COLO829 (cell line): ENCODE measurements at places on chromosomes 3 and 15.

- no peak for DNase-seq
Measured at GRCh38 chr3:52175416-52176179, 21.4 kb upstream of the POC1A start.

GRCh38 chr15:35956056-35956455 lies 410.1 kb upstream of the DPH6 start:
- no peak for DNase-seq

DNA sequence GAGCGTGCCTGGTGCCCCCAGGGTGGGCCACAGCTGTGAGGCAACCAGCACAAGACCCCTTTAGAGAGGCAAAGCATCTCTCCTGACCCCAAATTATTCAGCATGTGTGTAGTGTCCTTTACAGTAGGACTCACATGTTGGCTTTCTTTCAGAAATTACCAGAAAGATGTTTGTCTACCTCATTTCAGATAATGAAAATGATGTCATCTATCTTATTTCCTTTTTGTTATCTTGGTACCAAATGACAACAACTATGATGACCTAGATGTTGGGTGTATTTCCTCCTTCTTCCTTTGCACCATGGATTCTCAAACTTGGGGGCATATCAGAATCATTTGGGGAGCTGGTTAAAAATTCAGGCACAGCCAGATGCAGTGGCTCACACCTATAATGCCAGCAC lies 50.5 kb downstream of the DAPK2 start:
- DNase-seq, result no peak

DNA sequence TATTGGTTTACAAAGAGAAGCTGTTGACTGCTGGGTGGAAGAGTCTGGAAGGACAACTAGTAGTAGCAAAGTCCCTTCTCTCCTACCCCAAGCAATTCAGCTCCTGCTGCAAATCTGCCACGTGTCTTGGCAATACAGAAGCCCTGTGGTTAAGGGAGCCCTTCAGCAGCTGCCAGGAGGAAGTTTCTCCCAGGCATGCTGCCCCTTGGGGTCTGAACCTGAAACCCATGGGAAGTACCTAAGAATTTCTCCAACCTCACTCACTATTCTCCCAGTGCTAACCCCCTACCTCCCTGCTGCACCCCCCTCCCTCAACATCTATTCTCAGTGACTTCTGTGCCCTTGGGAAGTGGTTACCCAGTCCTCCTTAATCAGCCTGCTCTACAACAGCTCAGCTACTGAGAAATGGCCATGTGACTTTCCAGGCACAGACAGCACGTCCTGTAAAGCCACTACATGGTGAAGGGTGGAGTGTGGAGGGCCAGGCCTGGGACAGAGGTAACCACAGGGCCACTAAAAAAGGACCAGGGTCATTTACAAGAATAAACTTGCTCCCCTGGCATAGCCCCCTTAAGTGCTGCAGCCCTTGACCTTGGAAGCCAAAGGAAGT lies 316.6 kb downstream of the NTRK3 start:
- no peak for DNase-seq

- no peak for DNase-seq
Measured at GRCh38 chr3:73616056-73616455, 8.7 kb downstream of the PDZRN3 start.

- no peak for DNase-seq
Measured at GRCh38 chr3:79415356-79415755, 352.4 kb downstream of the ROBO1 start.

- DNase-seq, result no peak
Measured at GRCh38 chr3:43675593-43675992, 15.1 kb upstream of the ABHD5 start.

- DNase-seq, result no peak
Measured at GRCh38 chr15:39235084-39235795, 345.6 kb upstream of the THBS1 start.

GRCh38 chr3:193693774-193694173 lies 100.8 kb downstream of the OPA1 start:
- DNase-seq, result no peak

GRCh38 chr15:78536134-78536533 lies 4.1 kb upstream of the PSMA4 start:
- no peak for DNase-seq

- DNase-seq, result no peak
Measured at GRCh38 chr3:5479229-5479799, 291.8 kb downstream of the EDEM1 start.

DNA sequence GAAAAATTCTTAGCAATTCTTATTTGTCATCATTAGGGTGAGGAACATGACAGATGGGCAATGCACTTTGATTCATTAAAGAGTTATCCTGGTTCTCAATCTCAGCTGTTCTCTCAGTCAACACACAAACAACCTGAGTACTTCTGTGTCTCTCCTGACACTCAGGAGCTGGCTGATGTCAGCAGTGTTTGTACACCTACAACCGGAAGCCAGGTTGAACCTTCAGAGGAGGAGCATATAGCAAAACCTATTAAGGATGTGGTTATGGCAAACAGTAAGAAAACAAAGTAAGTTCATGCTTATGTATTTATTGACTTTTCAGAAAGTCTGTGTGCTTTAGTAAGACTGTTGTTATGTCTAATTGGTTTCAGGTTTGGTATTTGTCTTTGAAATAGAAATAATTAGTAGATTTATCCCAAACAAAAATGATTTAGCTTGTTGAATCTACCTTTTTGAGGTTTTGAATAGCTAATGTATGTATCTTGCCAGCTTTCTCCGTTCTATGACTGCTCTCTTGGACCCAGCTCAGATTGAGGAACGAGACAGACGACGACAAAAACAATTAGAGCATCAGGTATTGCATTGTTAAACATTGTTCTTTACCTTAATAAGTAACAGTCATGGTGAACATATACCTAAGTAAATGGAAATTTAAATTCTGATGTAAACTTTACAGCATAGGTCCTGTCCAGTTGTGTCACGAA lies 36.6 kb downstream of the CCDC66 start:
- DNase-seq, result no peak

DNA sequence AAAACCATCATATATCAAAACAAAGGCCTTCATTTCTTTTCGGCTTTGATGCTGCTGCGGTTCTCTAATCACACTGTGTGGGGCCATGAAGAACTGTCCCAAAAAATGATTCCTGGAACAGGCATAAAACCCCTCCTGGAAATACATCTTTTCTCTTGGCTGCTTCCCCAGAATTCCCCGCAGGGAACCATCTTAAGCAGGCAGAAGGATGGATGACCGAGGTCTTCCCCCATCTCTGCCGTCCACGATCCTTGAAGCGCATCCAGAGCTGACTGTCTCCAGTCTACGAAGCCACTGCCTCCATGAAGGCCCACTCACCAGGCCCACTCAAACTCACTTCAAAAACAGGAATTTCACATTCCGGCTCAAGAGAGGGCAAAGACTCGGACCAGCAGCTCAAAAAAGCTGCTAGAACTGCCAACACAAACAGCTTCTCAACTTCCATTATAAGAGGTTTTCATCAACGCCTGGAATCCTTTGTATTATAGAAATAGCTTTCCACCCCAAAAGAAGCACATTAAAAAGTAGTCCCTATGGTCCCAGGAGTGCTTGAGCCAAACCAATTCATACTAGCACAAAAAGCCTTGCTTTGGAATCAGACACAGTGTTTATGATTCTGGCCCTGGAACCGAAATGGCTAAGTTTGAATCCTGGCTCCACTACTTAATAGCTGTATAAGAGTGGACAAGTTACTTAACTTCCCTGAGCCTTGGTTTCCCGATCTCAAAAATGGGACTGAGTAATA lies 487.5 kb upstream of the WNT5A start:
- DNase-seq, result no peak

GRCh38 chr3:143506190-143506589 lies 342.1 kb downstream of the SLC9A9 start:
- DNase-seq, result no peak
